ENCODE measurements at places on chromosomes 5 and 9.

DNA sequence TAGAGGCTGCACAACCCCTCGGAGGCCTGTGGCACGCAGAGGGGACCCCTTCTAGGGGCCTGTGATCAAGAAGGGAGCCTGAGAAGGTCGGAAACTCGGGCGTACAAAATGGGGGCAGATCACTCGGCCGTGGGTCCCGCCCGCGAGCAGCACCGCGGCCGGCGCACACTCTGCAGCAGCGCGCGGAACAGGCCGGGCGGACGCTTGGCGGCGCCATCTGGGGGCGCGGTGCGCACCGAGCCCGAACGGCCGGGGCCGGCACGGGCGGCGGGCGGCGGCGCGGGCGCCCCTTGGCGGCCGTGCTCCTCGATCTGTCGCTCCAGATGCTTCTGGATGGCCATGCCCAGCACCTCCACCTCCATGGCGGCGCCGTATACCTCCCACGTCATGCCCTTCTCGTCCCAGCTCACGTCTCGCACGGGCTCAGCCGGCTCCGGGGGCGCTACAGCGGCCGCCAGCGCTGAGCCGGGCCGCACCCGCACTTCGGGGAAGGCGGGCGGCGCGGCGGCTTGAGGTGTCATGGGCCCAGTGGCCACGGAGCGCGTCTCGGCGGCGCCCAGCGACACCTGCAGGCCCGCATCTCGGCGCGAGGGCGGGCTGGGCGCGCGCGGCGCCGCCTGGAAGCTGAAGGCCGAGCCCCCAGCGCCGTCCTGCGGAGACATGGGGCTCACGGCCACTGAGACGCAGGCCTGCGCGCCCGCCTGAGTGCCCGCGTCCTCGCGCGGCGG lies 13.1 kb downstream of the GPRIN1 start:
- no peak for DNase-seq

- DNase-seq, result peak; percentile 76
Measured at GRCh38 chr5:150590979-150591695, 49.3 kb upstream of the SYNPO start.

GRCh38 chr5:136793300-136793699 lies 428.0 kb upstream of the TRPC7 start:
- no peak for DNase-seq

DNA sequence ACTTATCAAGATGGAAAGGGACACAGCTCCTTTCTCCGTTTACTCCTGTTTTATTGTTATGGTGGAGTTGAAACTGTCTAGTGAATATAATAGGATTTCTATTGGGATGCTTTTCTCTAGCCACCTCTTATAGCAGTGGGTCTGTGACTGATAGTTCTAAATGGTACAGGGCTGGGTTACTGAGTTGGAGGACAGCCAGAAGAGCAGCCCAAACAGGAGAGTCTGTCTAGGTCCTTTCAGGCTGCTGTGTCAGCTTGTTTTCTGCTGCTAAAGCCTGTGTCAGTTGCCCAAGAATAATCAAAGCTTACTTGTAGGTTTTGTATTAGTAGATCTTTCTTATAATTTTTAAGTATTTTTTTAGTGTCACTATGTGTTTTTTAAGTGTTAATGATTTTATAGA lies 356.0 kb upstream of the SEMA6A start:
- no peak for DNase-seq

- DNase-seq, result no peak
Measured at GRCh38 chr5:145510324-145510723, 324.8 kb downstream of the PRELID2 start.

GRCh38 chr5:123671042-123671441 lies 159.1 kb downstream of the CSNK1G3 start:
- peak; percentile 48 for DNase-seq

- peak; percentile 64 for DNase-seq
Measured at GRCh38 chr5:172444110-172444510, 10.2 kb downstream of the SH3PXD2B start.

- DNase-seq, result peak; percentile 61
Measured at GRCh38 chr9:75432386-75432785, 344.1 kb downstream of the OSTF1 start.

GRCh38 chr9:97759581-97760288 lies 62.6 kb upstream of the XPA start:
- no peak for DNase-seq

- DNase-seq, result no peak
Measured at GRCh38 chr5:76532973-76533372, 90.2 kb downstream of the F2RL2 start.

All from tibial artery (tissue), 4 donors.